ENCODE measurements at places on chromosomes 12 and 14. TPM values are rescaled to one million over a fixed set of nuclear protein-coding genes. Genes with fewer than 3 reads are reported as not detected.

DNA sequence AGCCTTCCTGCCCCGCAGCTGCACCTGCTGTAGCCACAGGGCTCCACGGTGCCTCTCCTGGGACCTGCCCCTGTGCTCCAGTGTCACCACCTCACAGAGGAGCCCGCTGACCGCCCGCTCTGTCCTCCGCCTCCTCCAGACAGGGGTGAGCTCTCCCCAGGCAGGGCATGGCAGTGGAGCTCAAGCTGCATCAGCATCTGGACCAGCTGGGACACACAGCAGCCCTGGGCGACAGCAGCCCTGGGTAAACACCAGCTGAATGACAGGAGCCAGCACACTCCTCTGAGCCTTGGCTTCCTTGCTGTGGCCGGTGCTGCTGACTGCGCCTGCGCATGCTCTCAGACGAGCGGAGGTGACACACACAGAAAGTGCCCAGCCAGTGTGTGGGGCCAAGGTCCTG lies 22.0 kb downstream of the CHGA start:
- no peak overlapping the region for H3K27ac ChIP-seq
- H3K4me3 ChIP-seq: no peak overlapping the region
- no peaks in the 10 kb centered on the region for H3K4me1 ChIP-seq
- H3K27me3 ChIP-seq: no peaks in the 10 kb centered on the region
- H3K36me3 ChIP-seq: no peaks in the 10 kb centered on the region
- no peak for DNase-seq

Gene CAPS2
- 6.3 TPM for total RNA-seq

DNA sequence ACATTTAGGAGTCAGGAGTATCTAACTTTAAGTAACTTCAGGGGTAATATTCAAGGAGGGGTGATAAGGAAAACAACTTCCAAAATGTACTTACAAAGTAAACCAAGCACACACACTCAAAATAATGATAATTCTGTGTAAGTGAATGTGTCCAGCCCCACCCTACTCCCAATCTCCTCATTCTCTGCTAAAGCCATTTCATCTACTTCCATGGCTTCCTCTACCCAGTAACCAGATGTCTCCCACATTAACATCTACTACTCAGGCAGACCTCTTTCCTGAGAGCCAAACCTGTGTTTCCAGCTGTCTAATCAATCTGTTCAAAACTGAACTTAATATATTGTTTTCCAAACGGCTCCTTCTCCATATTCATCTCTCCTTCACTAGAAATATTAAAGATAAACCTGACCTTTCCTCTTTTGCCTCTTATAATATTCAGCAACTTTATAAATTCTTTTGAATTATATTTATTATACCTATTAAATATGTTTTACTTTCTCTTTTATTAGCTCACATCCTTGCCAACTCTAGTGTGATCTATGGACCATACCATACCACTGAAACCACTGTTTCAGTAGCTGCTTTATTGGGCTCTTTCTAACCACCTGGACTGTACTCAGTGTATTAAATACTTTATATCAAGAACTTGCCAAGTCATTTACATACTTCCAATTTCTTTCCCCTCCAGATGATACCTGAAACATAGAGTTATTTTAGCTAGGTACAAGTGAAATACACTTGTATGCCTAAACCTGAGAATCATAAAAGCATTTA lies 170.7 kb downstream of the PPFIA2 start:
- H3K4me1 ChIP-seq: no peaks in the 10 kb centered on the region
- no peaks in the 10 kb centered on the region for H3K36me3 ChIP-seq
- no peak for DNase-seq
- no peak overlapping the region for H3K27ac ChIP-seq
- no peak overlapping the region for H3K4me3 ChIP-seq

Gene ADAM21
- 0.14 TPM for total RNA-seq

GRCh38 chr12:96140174-96140573 lies 54.0 kb upstream of the ELK3 start:
- no peaks in the 10 kb centered on the region for H3K27me3 ChIP-seq
- peaks cover 49% of the 10 kb centered on the region for H3K4me1 ChIP-seq
- H3K27ac ChIP-seq: no peak overlapping the region

- peaks cover 46% of the 10 kb centered on the region for H3K4me1 ChIP-seq
- no peak for DNase-seq
- H3K27ac ChIP-seq: peak overlapping the region; percentile 13
Observed at GRCh38 chr14:91008759-91009409, 51.6 kb downstream of the RPS6KA5 start.

Gene BCL11B
- total RNA-seq: 58.0 TPM

Gene SMIM41
- total RNA-seq: not detected

Gene CLEC7A
- not detected for total RNA-seq

- no peak overlapping the region for H3K27ac ChIP-seq
- no peak overlapping the region for H3K4me3 ChIP-seq
Observed at GRCh38 chr12:93698307-93699092, 21.3 kb downstream of the CRADD start.

DNA sequence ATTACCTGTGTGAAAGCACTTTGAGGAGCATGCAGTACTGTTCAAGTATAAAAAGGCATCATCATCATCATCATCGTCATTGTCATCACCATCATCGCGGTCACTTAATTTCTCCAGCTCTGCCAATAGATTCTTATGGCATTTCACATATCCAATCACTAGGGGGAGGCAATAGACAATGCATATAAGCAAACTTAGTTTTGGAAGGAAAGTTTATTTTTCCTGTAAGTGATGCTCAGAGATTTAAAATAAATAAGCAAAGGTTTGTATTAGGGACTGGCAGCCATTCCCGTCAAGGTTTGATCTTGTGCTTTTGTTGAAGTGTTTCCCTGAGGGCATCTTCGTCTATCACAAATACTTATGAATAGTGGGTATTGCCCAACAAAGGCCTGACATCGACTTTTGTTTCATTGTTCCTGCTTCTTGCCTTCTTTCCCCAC lies 127.4 kb downstream of the KTN1 start:
- H3K36me3 ChIP-seq: no peaks in the 10 kb centered on the region
- H3K27me3 ChIP-seq: no peaks in the 10 kb centered on the region
- no peaks in the 10 kb centered on the region for H3K4me1 ChIP-seq
- no peak overlapping the region for H3K4me3 ChIP-seq
- no peak for DNase-seq

DNA sequence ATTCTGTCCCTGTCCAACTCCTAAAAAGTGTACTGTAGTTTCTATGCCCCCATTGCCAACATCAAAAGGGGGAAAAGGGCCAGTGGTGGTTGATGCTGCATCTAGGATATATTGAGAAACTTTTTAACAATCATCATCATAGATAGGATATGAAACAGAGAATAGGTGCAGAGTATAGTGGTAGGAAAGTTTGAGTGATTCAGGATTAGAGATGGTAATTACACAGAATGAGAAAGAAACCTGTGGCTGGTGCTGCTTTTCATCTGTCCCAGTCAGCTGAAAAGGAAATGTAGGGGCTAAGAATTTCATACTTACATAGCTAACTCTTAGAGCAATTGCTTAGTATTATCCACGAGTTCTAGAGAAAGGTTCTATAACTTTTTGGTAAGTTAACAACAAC lies 67.6 kb downstream of the GTF2A1 start:
- peak overlapping the region; percentile 13 for H3K4me3 ChIP-seq
- peaks cover 8% of the 10 kb centered on the region for H3K27me3 ChIP-seq
- H3K27ac ChIP-seq: no peak overlapping the region
- H3K4me1 ChIP-seq: peaks cover 28% of the 10 kb centered on the region
- DNase-seq: no peak

GRCh38 chr14:63032641-63033040 lies 12.6 kb downstream of the KCNH5 start:
- DNase-seq: no peak
- no peak overlapping the region for H3K4me3 ChIP-seq
- no peaks in the 10 kb centered on the region for H3K27me3 ChIP-seq
- H3K36me3 ChIP-seq: no peaks in the 10 kb centered on the region
- no peaks in the 10 kb centered on the region for H3K4me1 ChIP-seq

DNA sequence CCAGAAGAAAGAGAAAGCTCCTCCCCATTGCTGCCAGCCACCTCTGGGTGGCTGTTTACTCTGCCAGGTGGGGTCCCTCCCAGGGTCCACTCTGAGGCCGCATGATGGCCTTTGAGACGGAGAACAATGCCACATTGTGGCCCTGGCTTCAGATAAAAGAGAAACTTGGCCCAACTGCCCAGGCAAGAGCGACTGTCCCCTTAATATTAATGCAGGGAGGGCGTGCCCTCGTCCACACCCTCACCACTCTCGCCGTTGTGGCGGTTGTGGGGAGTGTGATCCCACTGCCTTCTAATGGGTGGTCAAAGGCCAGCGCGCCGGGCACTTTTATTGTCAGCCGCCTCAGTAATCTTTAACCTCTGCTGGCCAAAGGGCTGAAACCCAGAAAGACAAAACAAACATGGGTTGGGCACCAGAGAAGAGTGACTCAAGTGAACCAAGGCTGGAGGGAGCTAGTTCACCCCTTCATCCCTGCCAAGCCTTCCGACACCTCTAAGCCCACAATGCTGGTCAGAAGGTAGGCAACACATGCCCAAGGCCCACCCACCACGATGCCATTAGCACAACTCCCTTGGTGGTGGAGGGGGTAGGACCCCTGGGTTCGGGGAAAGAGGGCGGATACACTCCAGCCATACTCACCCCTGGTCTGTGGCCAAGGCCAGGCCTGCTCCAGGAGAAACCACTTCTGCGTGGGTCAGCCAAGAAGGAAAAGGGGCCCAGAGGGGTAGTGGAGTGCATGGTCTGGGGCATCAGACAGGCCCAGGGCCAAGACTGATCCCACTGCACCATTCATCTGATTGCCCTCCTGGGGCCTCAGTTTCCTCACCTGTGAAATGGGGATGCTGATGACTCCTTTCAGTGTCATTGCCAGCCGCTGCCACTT lies 44.5 kb upstream of the BCL11B start:
- DNase-seq: no peak
- no peaks in the 10 kb centered on the region for H3K36me3 ChIP-seq
- peaks cover 20% of the 10 kb centered on the region for H3K4me1 ChIP-seq
- H3K27me3 ChIP-seq: peaks cover 5% of the 10 kb centered on the region

GRCh38 chr12:10171973-10172728 lies at the start of gene OLR1:
Gene OLR1 (minus strand): TSS chr12:10172132. CDS start chr12:10172077, 55 bp downstream.
- H3K27me3 ChIP-seq: peaks cover 21% of the 10 kb centered on the region
- no peaks in the 10 kb centered on the region for H3K4me1 ChIP-seq
- H3K27ac ChIP-seq: no peak within 1 kb of the TSS
- no peak within 1 kb of the TSS for H3K4me3 ChIP-seq

- no peaks in the 10 kb centered on the region for H3K36me3 ChIP-seq
- H3K27ac ChIP-seq: no peak overlapping the region
- peaks cover 16% of the 10 kb centered on the region for H3K4me1 ChIP-seq
Observed at GRCh38 chr12:116633476-116633875, 74.3 kb downstream of the MAP1LC3B2 start.

- no peaks in the 10 kb centered on the region for H3K4me1 ChIP-seq
- no peak overlapping the region for H3K4me3 ChIP-seq
- DNase-seq: no peak
- no peak overlapping the region for H3K27ac ChIP-seq
Observed at GRCh38 chr14:105151838-105152793, 16.5 kb downstream of the JAG2 start.

DNA sequence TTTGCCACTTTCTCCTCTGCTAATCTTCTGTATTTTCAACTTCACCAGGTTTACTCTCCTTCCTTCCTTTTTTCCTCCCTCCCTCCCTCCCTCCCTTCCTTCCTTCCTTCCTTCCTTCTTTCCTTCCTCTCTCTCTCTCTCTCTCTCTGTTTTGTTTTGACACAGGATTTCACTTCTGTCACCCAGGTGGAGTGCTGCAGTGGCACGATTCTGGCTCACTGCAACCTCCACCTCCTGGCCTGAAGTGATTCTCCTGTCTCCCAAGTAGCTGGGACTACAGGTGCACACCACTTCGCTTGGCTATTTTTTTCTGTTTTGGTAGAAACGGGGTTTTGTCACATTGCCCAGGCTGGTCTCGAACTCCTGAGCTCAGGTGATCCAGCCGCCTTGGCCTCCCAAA lies 181.2 kb upstream of the BTG1 start:
- peak overlapping the region; percentile 61 for H3K27ac ChIP-seq
- DNase-seq: no peak
- peaks cover 5% of the 10 kb centered on the region for H3K4me1 ChIP-seq
- no peaks in the 10 kb centered on the region for H3K36me3 ChIP-seq
